ENCODE measurements at places on chromosomes 3 and 15. TPM values are rescaled to one million over a fixed set of nuclear protein-coding genes. Genes with fewer than 3 reads are reported as not detected.

- DNase-seq, result no peak
Observed at GRCh38 chr3:138845181-138845601, 10.5 kb upstream of the PIK3CB start.

UBA5 gene
- polyA plus RNA-seq, result 17.8 TPM

DNA sequence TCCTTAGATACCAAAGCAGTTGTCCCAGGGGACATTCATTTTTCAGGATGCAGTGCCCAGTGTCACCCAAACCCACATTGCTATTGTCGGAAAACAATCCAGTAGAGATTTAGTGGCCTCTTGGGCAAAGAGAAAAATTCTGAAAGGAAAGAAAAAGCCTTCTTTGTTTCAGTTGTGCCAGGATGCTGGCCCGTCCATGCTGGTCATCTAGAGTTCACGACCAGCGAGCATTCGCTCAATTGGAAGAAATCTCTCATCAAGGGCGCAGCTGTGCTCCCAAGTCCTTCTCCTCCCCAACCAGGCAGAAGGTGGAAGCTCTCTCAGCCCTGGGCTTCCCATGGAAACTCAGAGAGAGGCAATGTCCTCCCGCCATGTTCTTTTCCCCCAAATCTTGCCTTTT, 123.7 kb downstream of the MTHFS start:
- DNase-seq, result no peak

- DNase-seq, result no peak
Observed at GRCh38 chr15:39471785-39472574, 108.9 kb upstream of the THBS1 start.

- DNase-seq, result no peak
Observed at GRCh38 chr3:159607856-159608255, 380.8 kb upstream of the IL12A start.

- no peak for DNase-seq
Observed at GRCh38 chr3:73706771-73707170, 82.0 kb upstream of the PDZRN3 start.

- no peak for DNase-seq
Observed at GRCh38 chr3:189606774-189607173, 24.4 kb upstream of the TP63 start.

CHRNB4 gene
- polyA plus RNA-seq, result 0.12 TPM

PSTPIP1 gene
- polyA plus RNA-seq, result 2.1 TPM

- no peak for DNase-seq
Observed at GRCh38 chr3:168100777-168101492, 5.2 kb upstream of the GOLIM4 start.

LRTM1 gene
- polyA plus RNA-seq, result not detected

SPINK8 gene
- polyA plus RNA-seq, result not detected

DNA sequence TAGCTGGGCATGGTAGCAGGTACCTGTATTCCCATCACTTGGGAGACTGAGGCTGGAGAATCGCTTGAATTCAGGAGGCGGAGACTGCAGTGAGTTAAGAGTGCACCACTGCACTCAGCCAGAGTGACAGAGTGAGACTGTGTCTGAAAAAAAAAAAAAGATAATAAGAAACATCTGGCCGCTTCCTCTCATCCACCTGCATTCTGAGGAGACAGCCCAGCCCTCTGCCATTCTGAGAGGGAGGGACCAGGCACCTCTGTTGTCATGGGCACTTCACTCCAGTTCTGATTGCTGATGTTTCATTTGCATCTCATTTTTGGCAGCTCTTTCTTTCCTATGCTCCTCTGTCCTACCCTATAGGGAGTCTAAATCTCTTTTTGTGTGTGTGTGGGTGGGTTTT, 36.4 kb upstream of the GSK3B start:
- no peak for DNase-seq

- DNase-seq, result no peak
Observed at GRCh38 chr15:71362987-71363968, 248.0 kb downstream of the THSD4 start.

SCAANT1 gene
- not detected for polyA plus RNA-seq

DCBLD2 gene
- polyA plus RNA-seq, result 355 TPM

GRCh38 chr3:112751061-112751460, 95.6 kb downstream of the CD200R1L start:
- no peak for DNase-seq

- peak; percentile 20 for DNase-seq
Observed at GRCh38 chr3:140276703-140277102, 341.7 kb downstream of the CLSTN2 start.

DNA sequence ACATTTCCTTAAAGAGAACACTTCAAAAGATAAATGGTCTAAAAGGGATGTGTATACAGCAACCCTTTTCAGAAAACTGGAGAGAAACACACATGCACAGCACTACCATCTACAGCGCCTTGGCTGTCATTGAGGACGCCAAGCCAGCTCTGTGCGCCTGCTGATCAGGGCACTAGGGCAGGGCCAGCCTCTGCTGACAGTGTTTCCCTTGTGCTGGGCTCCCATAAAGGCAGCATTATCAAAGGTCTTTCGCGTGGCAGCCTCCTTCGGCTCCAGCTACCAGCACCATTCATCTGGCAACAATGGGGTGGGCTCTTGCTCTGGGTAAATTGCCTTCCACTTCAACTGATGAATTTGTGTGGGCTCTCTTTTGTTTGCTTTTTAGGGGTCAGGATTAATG, 53.4 kb downstream of the LDHAL6B start:
- DNase-seq, result no peak

NPTN gene
- polyA plus RNA-seq, result 206 TPM

COL6A5 gene
- polyA plus RNA-seq, result not detected

DNA sequence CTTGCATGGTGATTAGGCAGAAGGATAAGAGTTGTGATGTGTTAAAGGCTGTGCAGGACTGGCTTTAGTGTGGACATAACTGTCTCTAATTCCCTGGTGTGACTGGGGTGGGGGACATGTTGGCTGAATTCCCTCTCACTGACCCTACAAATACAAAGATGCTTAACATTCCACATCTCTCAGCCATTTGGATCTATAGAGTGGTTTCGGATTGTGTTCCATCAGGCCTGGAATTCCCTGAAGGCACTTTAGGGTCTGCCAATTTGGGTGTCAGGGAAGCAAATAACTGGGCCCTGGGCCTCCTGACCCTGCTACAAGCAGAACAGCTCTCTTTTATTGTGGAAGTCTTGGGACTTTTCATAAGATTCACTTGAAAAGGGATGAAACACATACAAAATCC, 56.2 kb downstream of the ARHGEF26 start:
- no peak for DNase-seq

DET1 gene
- polyA plus RNA-seq, result 2.3 TPM
